ENCODE measurements at places on chromosomes 3 and 15. TPM values are rescaled to one million over a fixed set of nuclear protein-coding genes. Genes with fewer than 3 reads are reported as not detected.

- H3K27ac ChIP-seq: no peak overlapping the region
- peaks cover 51% of the 10 kb centered on the region for H3K27me3 ChIP-seq
- peaks cover 4% of the 10 kb centered on the region for H3K4me1 ChIP-seq
- H3K4me3 ChIP-seq: no peak overlapping the region
- DNase-seq: no peak
- peaks cover 1% of the 10 kb centered on the region for H3K36me3 ChIP-seq
Observed at GRCh38 chr15:29573197-29573838, 248.9 kb downstream of the TJP1 start.

GRCh38 chr3:17508180-17508752 lies 234.2 kb downstream of the TBC1D5 start:
- DNase-seq: no peak
- no peak overlapping the region for H3K4me3 ChIP-seq
- no peaks in the 10 kb centered on the region for H3K27me3 ChIP-seq
- H3K4me1 ChIP-seq: no peaks in the 10 kb centered on the region

DNA sequence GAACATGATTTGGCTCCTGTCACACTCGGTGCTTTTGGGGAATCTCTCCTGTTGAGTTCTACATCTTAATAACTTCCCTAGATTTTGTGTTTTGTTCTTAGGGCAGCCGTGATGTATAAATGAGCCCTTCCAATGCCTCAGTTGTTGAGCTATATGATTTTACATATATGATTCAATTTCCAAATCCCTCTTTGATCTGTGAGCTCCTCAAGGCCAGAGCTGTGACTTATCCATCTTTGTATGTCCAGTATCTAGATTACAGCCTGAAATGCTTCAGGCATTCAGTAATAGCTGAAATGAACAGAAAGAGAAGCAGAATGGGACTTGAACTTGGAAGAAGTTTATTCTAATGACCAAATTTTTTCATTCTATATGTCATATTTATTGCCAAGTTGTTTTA lies 26.6 kb downstream of the CGGBP1 start:
- DNase-seq: no peak
- H3K4me1 ChIP-seq: peaks cover 22% of the 10 kb centered on the region
- H3K27me3 ChIP-seq: no peaks in the 10 kb centered on the region

Gene CAPN3
- total RNA-seq: 8.3 TPM

DNA sequence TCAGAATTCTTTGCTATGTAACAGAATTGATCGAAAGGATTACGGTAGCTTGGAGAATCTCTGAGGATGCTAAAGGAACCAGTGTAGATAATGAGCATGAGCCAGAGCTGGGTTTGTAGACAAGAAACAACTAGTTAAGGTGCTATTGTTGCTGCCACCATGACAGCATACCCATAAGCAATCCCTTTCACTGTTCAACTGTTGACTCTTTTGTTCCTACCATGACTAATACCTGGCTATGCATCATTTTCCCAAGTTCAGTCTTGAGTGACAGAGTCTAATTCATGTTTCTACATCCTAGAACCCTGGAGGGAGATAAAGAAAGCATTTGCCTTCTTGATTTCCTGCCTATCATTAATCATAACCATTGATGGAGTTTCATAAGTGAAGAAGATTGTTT lies 600.3 kb downstream of the OTOL1 start:
- no peak for DNase-seq
- no peak overlapping the region for H3K27ac ChIP-seq
- H3K4me1 ChIP-seq: no peaks in the 10 kb centered on the region
- H3K27me3 ChIP-seq: no peaks in the 10 kb centered on the region
- H3K4me3 ChIP-seq: no peak overlapping the region

DNA sequence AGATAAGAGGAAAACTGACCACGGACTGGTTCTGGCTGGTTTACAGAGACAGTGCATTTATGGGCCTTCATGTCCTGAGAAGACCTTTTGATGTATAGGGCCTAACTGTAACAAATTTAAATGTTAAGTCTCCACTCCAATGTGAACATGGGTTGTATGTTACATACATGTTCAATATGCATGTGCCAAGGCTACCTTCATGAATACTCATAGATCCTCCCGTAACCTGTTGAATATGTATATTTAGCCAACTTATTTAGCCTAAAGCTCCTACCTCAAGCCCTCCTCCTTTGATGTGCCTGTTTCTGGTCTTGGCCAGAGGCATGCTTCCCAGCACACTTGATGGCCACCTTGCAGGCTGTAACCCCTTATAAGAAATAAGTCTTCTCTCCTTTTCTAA lies at the start of gene OR5H2:
TSS of gene OR5H2 (plus strand) at position 301 of the 400 bp plus-strand sequence. CDS start 398 bp downstream, outside the sequence.
- no peak within 1 kb of the TSS for H3K4me3 ChIP-seq
- no peaks in the 10 kb centered on the region for H3K36me3 ChIP-seq
- peaks cover 2% of the 10 kb centered on the region for H3K4me1 ChIP-seq

DNA sequence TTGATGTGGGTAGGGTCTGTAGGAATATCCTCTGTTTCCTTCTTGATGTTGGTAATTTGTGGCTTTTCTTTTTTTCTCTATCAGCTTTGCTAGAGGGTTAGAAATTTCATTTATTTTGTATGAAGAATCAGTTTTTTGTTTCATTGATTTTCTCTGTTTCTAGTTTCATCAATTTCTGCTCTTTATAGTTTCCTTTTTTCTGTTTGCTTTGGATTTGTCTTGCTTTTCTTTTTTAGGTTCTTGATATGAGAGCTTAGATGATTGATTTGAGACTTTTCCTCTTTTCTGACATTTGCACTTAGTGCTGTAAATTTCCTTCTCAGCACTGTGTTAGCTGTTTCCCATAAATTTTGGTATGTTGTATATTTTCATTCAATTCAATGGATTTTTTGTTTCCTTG lies 61.3 kb downstream of the LSM3 start:
- H3K4me1 ChIP-seq: peaks cover 3% of the 10 kb centered on the region
- no peak overlapping the region for H3K27ac ChIP-seq
- no peak for DNase-seq
- no peaks in the 10 kb centered on the region for H3K36me3 ChIP-seq
- H3K27me3 ChIP-seq: peaks cover 29% of the 10 kb centered on the region

Gene ARNT2
- total RNA-seq: not detected

DNA sequence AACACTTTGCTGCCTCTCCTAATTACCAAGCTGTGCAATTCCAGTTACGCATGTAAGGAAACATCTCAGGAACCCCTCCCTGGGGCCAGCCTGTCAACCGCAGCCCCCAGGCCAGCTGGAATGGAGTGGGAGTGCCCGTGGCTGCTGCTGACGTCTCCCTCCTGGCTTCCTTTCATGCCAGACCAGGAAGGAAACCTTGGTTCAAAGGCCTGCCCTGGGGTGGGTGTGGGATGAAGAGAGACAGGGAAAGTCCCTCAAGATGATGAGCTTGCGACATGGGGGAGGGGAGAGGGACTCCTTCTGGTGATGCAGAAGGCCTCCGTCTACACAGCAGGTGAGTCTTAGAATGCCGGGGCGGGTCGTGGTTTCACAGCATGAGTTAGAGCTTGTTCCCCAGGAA lies 11.4 kb upstream of the CYP11A1 start:
- H3K4me1 ChIP-seq: peaks cover 45% of the 10 kb centered on the region
- no peaks in the 10 kb centered on the region for H3K36me3 ChIP-seq
- H3K27ac ChIP-seq: no peak overlapping the region
- H3K4me3 ChIP-seq: no peak overlapping the region

Gene QRICH1
- 153 TPM for total RNA-seq

Gene SLC26A6
- 54.7 TPM for total RNA-seq

- no peak overlapping the region for H3K27ac ChIP-seq
- no peak overlapping the region for H3K4me3 ChIP-seq
- H3K4me1 ChIP-seq: peaks cover 8% of the 10 kb centered on the region
- no peak for DNase-seq
- H3K27me3 ChIP-seq: peaks cover 4% of the 10 kb centered on the region
- H3K36me3 ChIP-seq: no peaks in the 10 kb centered on the region
Observed at GRCh38 chr3:27677565-27677964, 44.6 kb downstream of the EOMES start.

- H3K27ac ChIP-seq: no peak overlapping the region
- no peak for DNase-seq
- H3K4me1 ChIP-seq: no peaks in the 10 kb centered on the region
- no peaks in the 10 kb centered on the region for H3K36me3 ChIP-seq
- no peaks in the 10 kb centered on the region for H3K27me3 ChIP-seq
Observed at GRCh38 chr3:78098367-78098766, 1058.5 kb downstream of the ROBO2 start.

- no peak overlapping the region for H3K4me3 ChIP-seq
- no peak for DNase-seq
- no peaks in the 10 kb centered on the region for H3K27me3 ChIP-seq
- peaks cover 8% of the 10 kb centered on the region for H3K4me1 ChIP-seq
- H3K36me3 ChIP-seq: no peaks in the 10 kb centered on the region
Observed at GRCh38 chr3:195208183-195208582, 62.8 kb downstream of the XXYLT1 start.

DNA sequence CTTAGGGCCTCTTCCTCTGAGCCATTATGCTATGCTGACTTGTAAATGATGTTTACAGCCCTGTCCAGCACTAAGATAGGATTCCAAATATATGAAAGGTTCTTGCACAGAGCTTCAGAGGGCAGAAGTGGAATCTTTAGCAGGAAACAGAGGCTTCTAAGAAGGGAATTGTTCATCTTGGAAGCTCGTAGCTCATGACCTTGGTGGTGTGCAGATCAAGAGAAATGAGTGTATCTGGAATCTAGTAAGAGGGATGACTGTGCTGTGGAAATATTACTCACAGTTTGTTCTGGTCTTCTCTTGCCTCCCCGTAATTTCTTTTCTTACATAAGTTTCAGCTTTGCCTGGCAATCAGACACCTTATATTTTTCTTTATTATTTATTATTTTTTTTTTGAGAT lies 175.8 kb downstream of the SPATA16 start:
- no peak overlapping the region for H3K27ac ChIP-seq
- DNase-seq: no peak
- no peaks in the 10 kb centered on the region for H3K36me3 ChIP-seq
- no peaks in the 10 kb centered on the region for H3K27me3 ChIP-seq
- H3K4me3 ChIP-seq: no peak overlapping the region

Gene ENTPD3
- not detected for total RNA-seq

GRCh38 chr3:160053048-160053391 lies 64.4 kb downstream of the IL12A start:
- no peak overlapping the region for H3K27ac ChIP-seq
- H3K27me3 ChIP-seq: peaks cover 3% of the 10 kb centered on the region
- no peak overlapping the region for H3K4me3 ChIP-seq

Measured in activated naive CD8-positive, alpha-beta T cell treated with anti-CD3 and anti-CD28 coated beads, Interleukin-2, amount 10 ng/mL, durations not matched to agents 7 days and 5 days (primary cell).